ENCODE measurements at places on chromosomes 16 and 17.

DNA sequence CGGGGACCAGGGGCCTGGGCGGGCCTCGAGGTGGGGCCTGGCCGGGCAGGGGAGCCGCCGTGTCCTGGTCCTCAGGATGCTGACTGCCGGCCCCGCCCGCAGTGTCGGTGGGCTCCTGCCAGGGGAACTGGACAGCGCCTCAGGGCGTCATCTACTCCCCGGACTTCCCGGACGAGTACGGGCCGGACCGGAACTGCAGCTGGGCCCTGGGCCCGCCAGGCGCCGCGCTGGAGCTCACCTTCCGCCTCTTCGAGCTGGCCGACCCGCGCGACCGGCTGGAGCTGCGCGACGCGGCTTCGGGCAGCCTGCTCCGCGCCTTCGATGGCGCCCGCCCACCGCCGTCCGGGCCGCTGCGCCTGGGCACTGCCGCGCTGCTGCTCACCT lies 2.3 kb upstream of the PAQR4 start:
- DNase-seq: no peak

- DNase-seq: peak; percentile 65
These were observed 1.8 kb downstream of the RAI1 start for GRCh38 chr17:17682737-17683680.

- DNase-seq: peak; percentile 31
These were observed 115.7 kb upstream of the IRX3 start for GRCh38 chr16:54402270-54402669.

DNA sequence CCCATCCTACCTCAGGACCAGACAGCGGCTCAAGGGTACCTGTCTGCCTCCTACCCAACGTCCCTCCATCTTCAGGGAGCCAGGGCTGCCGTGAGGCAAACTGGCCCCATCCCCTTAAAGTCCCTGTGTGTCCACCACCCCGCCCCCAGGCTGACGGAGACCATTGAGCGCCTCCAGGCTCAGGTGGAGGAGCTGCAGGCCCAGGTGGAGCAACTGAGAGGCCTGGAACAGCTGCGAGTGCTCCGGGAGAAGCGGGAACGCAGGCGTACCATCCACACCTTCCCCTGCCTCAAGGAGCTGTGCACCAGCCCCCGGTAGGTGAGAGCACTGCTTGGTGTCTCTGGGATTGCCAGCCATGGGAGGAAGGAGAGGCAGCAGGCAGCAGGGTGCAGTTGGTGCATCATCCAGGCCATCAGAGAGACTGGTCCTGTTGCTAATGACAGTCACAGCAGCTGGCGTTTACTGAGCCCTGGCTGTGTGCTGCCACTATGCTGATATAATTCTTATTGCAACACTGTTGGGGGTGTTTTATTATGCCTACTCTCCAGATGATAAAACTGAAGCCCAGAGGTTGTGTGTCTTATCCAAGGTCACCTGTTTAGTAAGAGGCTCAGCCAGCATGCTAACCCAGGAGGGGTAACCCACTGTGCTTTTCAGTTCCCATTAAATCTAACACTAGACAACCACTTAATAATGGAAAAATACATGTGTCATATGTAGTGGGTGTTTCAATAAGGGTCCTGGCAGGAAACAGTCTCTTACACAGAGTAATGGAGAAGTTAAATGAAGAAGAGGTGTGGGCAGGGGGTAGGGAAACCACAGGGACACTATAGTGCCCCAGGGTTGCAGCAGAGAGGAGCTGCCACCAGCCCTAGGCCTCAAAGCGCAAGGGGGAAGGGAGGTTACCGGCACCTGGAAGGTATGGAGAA lies 10.3 kb upstream of the MRPL58 start:
- DNase-seq: no peak

- no peak for DNase-seq
These were observed 13.2 kb upstream of the FOXJ1 start for GRCh38 chr17:76154292-76154691.

GRCh38 chr17:80122926-80123505 lies 21.6 kb downstream of the GAA start:
- no peak for DNase-seq

DNA sequence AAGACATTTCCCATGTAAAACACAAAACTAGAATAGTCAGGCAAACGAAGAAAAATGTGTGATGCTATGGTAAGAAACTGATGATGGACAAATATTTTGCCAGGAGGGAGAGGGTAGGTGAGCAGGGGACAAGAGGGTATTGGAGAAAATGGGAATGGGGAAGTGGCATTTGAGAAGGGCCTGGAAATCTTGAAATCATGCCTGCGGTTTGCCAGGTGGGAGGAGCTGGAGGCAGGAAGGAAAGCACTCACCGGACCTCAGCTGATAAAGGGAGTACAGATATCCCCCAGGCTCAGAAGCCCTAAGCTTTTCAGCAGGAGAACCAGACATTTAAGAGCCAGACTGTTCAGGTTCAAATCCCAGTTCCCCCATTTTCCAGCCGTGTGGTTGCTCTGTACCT lies 103.6 kb downstream of the GSG1L start:
- no peak for DNase-seq

GRCh38 chr17:46822388-46822921 lies 4.0 kb upstream of the WNT3 start:
- DNase-seq: no peak

DNA sequence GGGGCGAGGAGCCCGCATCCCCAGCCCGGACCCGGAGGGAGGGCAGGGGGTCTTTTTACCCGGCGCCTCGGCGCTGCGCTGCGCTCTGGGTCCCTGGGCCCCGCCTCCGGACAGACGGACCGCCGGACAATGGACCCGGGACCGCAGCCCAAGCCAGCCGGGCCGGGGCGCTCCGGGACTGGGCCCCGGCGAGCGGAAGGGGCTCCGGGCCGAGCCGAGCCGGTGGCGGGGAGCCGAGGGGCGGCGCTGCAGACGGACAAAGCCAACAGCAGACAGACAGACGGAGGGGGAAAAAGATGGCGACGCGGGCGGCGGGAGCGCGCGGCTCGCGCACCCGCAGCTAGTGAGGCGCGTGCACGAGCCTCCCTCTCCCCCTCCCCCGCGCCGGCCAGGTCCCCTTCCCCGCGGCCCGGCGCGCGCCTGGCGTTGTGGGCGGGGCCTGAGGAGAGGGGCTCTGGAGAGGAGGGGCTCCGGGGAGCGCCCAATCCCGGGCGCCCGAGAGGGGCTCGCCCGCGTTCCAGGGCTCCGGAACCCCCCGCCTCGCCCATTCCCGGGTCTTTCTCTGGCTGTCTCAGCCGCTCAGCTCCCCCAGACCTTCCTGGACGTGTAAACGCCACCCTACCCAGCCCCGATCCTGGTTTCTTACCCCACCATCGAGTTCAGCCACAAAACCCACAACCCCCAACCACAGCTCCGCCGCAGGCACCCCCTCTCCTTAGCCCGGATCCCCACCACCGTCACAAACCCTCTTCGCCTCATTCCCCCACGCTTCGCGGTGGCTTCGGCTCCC lies at the start of gene ZNF821:
TSS of gene ZNF821 (minus strand) at position 334 of the 790 bp plus-strand sequence. CDS start 4,236 bp downstream, outside the sequence.
- peak; percentile 19 for DNase-seq

DNA sequence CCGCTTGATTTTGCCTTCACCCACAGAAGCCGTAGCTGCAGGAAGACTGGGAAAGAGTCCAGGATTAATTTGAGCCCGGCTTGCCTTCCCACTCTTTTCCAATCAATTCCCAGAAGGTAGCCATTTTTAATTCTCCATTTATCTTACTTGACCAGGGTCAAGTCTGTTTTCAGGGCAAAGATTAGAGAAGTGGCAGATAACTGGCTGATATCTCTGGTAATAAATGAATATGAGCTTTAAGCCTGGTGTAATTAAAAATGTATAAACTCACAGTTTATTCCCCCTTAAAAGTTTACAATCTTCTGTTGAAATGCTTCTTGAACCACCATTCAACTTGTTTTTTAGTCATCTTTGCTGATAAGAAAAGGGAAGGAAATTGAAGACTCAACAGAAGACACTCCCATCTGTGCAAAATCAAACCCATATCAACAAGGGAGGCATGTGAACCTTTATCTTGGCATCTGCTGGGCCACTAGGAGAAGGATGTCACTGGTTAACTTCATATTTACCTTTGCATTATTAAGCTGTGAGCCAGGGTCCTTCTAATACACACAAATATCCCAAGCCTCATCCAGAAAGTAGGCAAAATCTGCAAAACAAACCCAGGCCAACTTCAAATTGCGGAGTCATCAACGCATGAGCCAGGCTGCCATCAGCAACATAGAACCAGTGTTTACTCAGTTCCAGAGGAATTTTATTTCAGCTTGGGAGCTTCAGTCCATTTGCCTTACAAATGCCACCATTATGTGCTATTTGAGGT lies 314.6 kb upstream of the MAF start:
- DNase-seq: no peak

DNA sequence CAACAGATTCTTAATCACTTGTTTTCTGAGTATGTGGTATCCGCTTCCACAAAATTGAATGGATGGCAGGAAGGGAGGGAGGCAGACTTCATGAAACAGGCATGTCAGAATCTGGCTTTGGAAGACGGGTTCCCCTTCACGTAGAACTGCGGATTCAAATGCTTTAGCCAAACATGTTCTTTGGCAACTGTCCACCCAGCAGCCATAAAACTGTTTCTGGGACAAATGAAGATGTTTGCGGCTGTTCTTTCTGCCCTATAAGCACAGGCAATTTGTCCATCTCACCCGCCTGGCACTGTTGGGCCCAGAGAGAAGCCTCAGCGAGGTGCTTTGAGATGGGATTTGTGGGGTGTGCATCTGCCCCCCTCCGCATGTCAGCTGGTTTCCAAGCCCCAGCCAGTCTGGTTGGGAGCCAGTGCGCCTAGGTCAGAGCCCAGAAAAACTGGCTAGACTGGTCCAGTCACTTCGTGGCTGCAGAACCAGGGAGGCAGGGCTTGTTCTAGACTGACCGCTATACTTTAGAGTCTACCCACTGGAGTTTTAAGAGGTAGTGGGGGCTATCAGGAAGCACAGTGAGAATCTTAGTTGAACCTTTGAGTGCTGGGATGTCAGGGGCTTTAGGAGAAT lies 6.3 kb downstream of the CRHR1 start:
- DNase-seq: no peak

DNA sequence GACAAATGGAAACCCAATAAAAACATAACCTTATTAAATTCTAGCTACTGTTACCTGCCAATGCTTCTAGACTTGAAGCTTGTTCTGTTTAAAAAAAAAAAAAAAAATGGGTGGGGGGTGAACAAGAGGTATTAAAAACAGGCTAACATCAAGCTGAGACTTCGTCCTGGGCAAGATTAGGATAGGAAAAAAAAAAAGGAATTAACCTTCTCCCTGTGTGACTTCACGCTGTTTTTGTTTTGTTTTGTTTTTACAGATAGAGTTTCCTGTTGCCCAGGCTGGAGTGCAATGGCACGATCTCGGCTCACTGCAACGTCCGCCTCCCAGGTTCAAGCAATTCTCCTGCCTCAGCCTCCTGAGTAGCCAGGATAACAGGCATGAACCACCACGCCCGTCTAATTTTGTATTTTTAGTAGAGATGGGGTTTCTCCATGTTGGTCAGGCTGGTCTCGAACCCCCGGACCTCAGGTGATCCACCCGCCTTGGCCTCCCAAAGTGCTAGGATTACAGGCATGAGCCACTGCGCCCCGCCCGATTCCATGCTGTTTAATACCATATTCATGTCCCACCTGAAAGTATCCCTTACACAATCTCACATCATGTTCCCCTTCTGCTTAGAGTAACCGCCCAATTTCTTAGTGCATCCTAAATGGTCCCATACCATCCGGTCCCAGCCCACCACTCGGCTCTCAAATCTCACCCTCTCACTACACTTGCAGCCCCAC lies 2.2 kb downstream of the USP31 start:
- no peak for DNase-seq

- no peak for DNase-seq
These were observed 33.2 kb downstream of the MAP2K6 start for GRCh38 chr17:69447726-69448125.

- no peak for DNase-seq
These were observed 26.5 kb upstream of the ALOX12 start for GRCh38 chr17:6969323-6969726.

DNA sequence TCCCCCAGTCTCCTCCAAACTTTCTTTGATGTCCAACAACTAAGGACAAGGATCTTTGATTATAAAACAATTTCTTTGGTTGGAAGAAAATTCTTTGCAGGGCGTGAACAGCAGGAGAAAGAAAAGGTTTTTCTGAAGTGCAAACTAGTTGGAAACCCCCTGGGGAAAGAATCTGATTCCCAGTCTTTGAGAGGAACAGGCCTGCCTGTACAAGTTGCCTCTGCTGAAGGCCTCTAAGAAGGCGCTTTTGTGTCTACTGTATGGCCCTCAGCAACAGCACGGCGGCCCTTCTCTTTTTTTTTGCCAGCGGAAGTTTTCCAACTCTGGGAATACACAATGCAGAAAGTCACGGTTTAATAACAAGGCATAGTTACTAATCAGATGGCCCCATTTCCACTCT lies 14.0 kb downstream of the RNF43 start:
- no peak for DNase-seq

DNA sequence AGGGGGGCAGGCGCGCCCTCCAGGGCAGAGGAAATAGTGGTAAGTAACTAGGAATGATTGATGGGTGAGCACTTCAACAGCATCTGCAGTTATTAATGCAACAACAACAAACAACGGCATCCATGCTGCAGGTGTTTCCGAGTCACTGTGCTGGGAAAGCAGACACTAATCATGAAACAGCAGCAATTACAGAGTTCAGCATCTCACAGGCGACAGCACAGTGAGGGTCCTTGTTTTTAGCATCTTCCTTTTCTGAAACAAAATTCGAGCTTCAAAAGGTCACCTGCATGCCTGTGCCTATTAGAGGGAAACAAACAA lies 191.9 kb downstream of the SLC39A11 start:
- no peak for DNase-seq

- no peak for DNase-seq
These were observed 27.3 kb downstream of the AATF start for GRCh38 chr17:36975922-36976515.

GRCh38 chr17:6602141-6602540 lies 38.4 kb downstream of the KIAA0753 start:
- DNase-seq: no peak

GRCh38 chr16:18931756-18932155 lies 5.5 kb upstream of the SMG1 start:
- no peak for DNase-seq

GRCh38 chr17:81412490-81413093 lies 17.3 kb downstream of the BAHCC1 start:
- DNase-seq: no peak

DNA sequence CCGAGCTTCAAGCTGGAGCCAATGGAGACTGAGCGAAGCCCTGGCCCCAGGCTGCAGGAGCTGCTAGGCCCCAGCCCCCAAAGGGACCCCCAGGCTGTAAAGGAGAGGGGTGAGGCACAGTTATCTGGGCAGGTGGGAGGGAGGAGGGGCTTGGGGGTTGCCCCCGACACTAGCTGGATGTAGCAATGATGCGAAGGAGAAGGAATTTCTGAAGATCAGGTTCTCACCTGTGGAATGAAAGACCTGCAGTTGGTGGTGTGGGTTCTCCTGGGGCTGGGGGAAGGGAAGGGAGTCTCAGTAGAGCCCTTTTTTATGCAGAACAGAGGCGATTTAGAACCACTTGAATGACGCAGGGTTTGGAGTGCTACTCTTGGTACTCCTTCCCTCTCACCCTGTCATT lies 1.8 kb downstream of the ZNF263 start:
- DNase-seq: no peak

GRCh38 chr16:4404967-4405696 lies 11.3 kb downstream of the CORO7 start:
- no peak for DNase-seq
